Fibroblast of lung (primary cell): ENCODE measurements at places on chromosomes 6 and 20. TPM values are rescaled to one million over a fixed set of nuclear protein-coding genes. Genes with fewer than 3 reads are reported as not detected.

DNA sequence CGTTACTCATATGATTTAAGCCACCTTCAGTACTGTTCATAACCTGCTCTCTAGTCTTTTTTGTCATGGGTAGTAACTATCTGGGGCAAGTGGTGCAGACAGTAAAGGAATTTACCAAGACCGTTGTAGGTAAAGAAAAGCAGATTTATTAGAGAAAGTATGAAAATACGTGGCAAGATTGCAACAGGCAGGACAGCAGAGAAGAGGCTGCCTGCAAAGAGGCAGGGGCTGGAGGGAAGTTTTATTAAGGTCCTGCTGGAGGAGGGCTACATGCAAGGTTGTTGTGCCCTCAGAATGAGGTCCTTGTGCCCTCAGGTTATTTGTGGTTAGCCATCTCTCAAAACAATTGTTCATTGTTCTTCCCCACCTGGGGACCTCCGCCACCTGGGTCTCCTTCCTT lies 444.3 kb downstream of the BCKDHB start:
- DNase-seq = no peak

DNA sequence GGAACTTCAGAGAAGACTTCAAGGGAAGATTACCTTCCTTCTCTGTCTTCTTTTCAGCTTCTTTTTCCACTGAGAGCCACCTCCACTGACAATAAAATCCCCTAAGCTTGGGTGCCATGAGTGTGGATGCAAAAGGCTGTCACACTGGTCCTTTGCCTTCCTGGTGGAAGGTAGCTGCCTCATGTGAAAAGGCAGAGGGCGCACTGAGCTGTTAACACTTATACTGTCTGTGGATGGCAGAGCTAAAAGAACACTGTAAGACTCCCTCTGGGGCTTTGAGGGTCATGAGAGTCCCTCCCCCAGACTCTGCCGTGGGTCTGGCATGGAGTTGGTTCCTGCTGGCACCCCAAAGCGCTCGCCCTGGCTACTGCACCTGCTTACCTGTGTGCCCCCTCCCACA lies 536.7 kb upstream of the IMPG1 start:
- no peak for DNase-seq

- DNase-seq = no peak
Observed at GRCh38 chr6:169241688-169242350, 11.8 kb downstream of the THBS2 start.

DNA sequence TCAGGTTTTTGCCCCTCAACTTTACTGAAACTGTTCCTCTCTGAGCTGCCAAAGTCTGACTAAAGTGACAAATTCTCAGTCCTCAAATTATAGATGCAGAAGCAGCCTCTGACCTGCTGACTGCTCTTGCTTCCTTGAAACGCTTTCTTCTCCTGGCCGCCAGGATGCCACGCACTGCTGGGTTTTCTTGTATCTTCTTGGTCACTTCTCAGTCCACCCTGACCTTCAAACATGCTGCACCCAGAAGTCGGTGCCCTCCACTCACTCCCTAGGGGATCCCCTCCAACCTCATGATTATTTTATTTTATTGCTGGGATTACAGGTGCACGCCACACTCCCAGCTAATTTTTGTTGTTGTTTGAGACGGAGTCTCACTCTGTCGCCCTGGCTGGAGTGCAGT lies 24.7 kb downstream of the SYNJ2 start:
- DNase-seq = no peak

DNA sequence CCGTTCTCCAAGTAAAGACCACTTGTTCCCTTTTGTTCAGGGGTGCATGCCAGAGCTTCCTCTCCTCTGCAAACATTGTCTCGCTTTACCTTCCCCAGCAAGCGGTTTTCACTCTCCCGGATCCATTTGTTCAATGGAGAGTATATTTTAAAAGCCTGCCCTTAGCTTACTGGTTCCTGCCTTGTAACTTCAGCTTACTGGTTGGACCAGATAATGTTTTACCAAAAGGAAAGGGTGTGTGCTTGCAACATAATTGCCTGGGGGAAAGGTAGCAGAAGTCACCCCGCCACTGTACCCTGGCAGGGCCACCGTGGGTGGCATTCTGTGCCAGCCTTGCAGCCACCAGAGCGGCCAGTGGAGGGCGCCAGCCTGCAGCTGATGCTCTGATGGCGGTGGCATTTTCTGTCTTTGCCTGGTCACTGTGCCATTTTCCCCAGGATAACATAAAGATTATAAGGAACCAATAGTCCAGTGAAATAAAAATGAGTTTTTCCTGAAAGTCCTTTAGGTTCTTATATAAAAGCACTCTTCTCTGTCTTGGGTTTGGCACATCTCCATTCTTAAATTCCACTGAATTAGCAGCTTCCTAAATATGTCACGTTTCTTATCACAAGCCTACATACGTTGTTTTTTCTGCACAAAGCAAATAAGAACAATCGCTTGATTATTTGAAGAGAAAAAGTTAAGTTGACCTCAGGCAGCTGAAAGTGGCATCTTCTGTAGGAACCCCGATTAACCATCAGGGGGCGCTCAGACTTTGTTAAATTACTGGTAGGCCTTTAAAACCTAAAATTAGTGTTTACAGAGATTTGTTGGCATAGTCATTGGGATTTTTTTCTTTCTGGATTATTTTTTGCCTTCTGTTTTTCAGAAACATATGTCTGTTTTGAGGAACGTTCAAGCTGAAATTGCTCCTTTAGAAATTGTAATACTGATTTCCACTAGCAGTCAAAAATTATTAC lies 67.4 kb upstream of the XRN2 start:
- peak; percentile 75 for DNase-seq

GRCh38 chr6:81838724-81839426 lies 86.4 kb upstream of the TENT5A start:
- no peak for DNase-seq

DNA sequence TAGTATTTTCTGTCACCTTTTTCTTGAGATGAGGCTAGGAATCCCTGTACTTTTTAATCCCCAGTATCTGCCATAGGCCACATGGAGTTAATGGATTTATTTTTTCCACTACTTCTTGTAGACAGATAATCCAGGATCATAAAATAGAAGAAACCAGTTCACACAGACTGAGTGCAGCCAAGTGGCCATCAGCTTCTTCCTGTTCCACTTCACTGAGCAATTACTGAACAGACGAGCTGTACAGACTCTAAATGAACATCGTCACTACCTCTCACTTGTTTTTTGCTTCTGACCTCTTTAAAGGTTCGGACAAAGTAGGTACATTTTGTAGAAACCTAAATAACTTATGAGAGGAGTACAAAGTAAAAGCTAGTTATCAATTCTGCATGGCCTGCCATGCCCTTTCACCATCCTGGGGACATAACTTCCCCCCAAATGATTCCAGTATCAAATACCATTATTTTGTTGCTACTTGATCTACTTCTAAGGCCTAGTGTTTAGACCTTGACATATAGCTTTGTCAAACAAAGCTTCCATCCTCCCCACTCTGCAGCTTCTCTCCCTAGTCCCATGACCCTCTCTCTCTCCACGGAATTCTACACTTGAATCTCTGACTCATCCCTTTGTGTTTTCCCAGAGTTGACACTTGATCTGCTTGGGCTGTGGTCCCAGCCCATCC lies 34.4 kb upstream of the ARHGAP18 start:
- peak; percentile 93 for DNase-seq

DNA sequence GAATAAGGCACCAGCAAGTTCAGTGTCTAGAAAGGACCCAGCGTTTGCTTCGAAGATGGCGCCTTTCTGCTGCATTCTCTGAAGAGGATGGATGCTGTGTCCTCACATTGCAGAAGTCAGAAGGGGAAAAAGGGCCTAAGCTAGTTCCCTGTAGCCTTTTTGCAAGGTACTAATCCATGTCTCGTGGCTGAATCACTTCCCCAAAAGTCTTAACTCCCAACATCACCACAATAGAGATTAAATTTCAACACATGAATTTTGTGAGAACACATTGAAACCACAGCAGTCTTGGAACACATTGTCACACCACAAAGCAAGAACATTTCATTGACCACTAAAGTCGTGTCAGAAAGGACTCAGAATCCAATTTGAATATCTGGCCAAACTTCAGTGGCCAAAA lies 42.1 kb downstream of the KLHL31 start:
- DNase-seq = peak; percentile 64

PLCB4 gene
- total RNA-seq = 3.6 and 13.7 TPM in 2 replicates
